Fibroblast of skin of left biceps (primary cell): ENCODE measurements at places on chromosomes 13 and 19.

GRCh38 chr13:111143865-111144540 lies 28.9 kb downstream of the ARHGEF7 start:
- no peak for DNase-seq

DNA sequence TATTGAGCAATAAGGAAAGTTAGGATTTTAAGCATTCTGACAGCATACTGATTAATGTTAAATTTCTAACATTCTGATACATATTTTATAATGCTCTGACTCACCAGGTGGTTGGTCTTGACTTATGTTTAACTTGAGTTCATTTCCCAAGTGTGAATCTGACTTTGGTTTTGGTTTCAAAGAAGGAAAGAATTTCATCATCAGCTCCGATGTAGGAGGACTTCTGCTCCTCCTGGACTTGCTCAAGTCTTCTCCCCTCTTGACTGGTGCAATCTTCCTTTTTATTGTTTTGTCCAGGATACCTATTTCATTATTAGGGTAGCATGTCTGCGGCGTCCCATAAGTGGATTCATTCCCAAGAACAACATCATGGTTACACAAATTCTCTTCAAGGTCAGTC lies 141.3 kb downstream of the RNF17 start:
- DNase-seq: peak; percentile 12

DNA sequence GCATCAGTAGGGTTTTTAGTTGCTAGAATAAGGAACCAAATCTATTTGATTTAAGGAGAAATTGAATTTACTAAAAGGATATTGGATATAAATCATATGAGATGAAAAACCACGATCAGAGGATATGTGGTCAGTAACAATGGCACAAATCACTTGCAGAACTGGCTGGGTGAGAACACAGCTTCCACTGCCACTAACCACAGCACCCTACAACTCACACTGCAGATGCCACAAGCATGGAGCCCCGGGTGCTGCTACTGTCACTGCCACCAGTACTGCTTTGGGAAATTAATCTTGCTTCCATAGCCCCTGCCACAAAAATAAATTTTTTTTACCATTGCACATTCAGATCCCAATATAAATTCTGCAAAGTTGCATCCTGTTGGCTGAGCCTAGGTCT lies 40.6 kb upstream of the KLF12 start:
- no peak for DNase-seq

- DNase-seq: no peak
Measured at GRCh38 chr13:51958217-51958547, 53.1 kb downstream of the ATP7B start.

DNA sequence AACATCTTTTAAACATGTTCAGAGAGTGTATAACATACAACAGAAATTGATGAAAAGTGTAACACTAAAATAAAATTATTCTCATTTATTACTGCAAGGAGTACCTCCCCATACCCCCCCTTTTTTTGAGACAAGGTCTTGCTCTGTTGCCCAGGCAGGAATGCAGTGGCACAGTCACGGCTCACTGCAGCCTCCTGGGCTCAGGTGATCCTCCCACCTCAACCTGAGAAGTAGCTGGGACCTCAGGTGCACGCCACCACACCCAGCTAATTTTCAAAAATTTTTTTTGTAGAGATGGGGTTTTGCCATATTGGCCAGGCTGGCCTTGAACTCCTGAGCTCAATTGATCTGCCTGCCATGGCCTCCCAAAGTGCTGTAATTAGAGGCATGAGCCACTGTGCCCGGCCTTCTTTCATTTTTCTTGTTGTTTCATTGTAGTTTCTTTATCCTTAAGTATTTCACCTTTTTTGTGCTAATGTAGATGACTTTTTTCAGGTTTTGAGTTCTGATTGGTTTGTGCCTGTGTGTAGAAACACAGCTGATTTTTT lies 28.3 kb downstream of the GATAD2A start:
- DNase-seq: no peak

DNA sequence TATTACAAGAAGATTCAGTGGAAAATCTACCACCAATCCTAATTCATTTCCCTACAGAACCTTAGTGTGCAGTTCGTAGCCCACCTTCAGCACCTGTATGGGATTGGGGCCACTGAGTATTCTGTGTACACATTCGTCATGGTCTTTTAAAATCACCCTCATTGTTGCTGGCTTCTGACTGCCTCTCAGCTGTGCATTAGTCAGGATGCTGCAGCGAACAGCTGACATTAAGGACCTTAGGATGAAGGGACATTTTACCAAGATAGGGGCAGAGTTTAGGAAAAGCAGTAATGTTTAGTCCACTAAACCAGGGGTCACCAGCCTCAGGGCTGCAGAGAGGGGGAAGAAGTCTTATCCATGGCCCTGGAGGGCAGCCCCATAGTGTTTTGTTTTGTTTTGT lies 176.5 kb downstream of the COL4A1 start:
- DNase-seq: no peak
